ENCODE measurements at places on chromosomes 1 and 21.

GRCh38 chr1:91685994-91686393 lies 185.3 kb downstream of the CDC7 start:
- DNase-seq: no peak

DNA sequence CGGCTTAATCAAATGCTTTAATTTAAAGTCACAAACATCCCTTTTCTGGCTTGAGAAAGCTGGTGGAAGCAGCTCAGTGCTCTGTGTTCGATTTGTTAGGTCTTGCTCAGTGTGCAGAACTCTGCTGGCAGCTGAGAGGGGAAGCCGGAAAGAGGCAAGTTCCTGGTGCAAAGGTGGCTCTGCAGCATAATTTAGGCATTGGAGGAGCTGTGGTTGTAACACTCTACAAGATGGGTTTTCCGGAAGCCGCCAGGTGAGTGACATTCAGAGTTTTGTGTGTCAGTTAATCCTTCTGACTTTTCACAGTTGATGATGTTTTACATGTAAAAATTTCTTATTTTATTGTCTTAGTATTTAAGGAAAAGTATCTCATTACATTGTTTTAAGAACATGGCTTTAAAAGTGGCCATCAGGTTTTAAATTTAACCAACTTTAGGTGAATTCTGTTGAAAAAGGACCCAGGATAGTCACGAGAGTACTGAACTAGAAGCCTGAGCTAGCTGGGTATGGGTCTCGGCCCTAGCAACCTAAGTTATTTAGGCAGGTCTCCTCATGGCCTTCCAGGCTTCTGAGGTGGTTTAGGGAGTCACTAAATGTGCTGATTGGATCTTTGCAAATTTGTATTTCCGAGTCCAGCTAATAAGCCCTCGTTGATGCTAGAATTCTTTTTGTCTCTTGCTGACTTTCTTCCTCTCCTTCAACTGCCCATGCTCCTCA lies 47.1 kb upstream of the PODN start:
- DNase-seq: peak; percentile 73

GRCh38 chr1:172178886-172179285 lies 241.6 kb upstream of the C1orf105 start:
- DNase-seq: no peak

- DNase-seq: no peak
Measured at GRCh38 chr1:101166583-101167120, 70.2 kb upstream of the S1PR1 start.

GRCh38 chr1:175580841-175581240 lies 162.6 kb downstream of the TNR start:
- DNase-seq: no peak

GRCh38 chr1:247294282-247294681 lies 37.4 kb downstream of the ZNF496 start:
- no peak for DNase-seq

GRCh38 chr1:147757015-147757990 lies 3.1 kb downstream of the GJA5 start:
- no peak for DNase-seq

- no peak for DNase-seq
Measured at GRCh38 chr1:174626031-174627025, 178.6 kb downstream of the GPR52 start.

DNA sequence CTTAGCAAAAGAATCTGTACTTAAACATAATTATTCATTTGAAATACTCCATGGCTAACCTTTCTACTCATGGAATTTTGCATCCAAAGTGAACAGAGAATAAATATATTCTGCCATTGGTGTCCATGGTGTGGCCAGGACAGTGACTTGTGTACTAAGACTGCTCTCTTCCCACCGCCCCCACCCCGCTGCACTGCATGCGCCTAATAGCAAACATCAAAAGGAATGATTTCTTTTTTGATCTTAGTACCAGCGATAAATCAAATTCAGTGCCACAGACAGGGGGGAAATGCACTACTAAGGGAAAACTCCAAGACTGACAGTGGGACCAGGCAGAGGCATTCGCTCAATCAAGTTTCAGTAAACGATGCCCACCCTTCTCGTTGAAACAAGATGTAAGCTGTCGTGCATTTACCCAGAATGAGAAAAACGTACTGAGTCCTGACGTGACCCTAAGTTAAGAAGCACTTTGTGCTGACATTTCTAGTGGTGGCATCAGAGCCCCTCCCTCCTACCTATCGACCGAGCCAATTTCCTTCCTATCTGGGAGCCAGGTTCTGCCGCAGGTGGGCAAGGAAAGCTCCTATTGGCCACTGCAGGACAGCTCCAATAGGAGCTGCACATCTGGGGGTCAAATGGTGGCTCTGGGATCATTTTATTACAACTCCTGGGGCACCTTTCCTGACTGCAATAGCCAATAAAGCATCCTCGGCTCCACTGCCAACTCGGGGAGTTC lies 12.5 kb downstream of the ESRRG start:
- no peak for DNase-seq

DNA sequence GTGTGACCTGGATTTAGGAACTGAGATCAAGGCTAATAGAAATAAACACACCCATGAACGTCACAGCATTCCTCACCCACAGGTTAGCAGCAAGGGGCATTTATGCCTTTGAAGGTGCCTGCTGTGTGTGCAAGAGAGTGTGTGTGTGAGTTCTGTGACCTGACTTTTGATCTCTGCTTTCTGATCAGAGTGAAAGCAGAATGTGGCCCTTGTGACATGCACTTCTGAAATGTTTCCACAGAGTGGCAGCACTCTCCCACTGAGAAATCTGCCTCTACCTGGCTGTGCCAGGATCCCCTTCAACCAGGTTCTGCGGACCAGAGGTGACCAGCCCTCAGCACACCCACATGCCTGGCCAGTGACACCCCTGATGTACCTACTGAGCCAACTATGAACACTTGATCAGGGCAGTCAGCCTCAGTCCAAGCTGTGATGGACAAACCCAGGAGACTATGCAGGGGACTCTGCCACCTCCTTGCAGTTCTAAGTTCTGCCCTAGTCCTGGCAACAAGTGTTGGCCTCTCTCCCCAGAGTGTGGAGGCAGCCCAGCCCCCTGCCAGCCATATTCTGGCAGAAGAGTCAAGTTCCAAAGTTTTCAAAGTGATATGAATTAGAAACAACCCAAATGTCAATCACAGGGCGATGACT lies 41.0 kb downstream of the RXRG start:
- no peak for DNase-seq

- DNase-seq: peak; percentile 68
Measured at GRCh38 chr1:3352299-3352951, 102.0 kb upstream of the ARHGEF16 start.

- peak; percentile 7 for DNase-seq
Measured at GRCh38 chr1:206864939-206865671, at the start of gene IL20. Gene IL20, plus strand, starts transcription at chr1:206865623. Its CDS starts 230 bp downstream, at chr1:206865853.

DNA sequence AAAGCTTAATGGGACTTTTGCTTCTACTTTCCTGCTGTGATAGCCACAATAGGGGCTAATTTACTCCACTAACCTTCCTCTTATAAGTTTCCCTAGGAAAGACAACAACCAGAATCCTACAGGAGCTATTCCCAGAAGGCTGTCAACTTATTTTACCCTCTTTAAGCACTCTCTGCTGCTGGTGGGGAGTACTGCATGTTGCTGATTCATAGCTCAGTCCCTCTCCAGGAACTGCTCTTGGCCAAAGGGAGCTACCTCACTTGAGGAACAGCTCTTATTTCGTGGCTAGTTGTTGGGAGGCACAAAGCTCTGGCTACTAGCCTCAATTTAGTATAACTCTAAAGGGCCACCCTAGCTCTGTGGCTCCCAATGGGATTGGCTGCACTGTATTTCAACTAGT lies 37.2 kb downstream of the ADSS2 start:
- no peak for DNase-seq

DNA sequence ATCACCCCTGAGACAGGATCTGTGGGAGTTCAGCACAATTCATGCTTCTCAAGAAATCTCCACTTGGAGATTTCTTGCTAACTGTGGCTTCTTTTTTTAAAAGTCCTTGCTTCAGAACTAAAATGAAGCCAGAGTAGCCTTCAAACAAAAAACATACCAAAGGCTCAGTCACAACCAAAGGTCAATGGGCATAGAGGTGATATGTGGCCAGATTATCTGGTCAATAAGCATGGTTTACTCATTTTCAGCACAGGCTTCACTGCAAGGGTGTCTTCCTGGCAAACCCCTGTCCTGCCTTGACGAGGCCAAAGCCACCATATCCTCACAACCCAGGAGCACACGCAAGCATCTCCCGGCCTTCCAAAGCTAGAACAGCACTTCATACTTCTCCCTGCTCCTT lies 11.2 kb upstream of the SPRR4 start:
- DNase-seq: no peak

GRCh38 chr1:244431166-244431565 lies 20.5 kb downstream of the ADSS2 start:
- no peak for DNase-seq

GRCh38 chr1:48687282-48688045 lies 89.2 kb downstream of the BEND5 start:
- no peak for DNase-seq

DNA sequence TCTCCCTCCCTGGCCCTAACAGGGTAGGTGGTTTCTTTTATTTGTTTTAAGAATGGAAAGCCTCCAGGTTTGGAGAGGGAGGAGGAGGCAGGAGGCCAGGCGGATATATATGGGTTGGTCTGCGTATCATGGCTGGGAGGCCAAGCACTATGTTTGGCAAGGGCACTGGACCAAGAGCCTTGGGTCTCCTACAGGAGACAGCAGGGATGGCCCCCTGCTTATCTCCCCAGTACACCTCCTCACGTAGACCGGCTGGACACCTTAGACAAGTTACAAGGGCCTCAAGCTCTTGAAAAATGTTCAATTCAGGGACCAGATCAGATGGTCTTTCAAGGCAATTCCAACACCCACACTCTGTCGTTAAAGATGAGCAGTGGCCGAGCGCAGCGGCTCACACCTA lies 10.9 kb downstream of the SLC41A1 start:
- DNase-seq: no peak

DNA sequence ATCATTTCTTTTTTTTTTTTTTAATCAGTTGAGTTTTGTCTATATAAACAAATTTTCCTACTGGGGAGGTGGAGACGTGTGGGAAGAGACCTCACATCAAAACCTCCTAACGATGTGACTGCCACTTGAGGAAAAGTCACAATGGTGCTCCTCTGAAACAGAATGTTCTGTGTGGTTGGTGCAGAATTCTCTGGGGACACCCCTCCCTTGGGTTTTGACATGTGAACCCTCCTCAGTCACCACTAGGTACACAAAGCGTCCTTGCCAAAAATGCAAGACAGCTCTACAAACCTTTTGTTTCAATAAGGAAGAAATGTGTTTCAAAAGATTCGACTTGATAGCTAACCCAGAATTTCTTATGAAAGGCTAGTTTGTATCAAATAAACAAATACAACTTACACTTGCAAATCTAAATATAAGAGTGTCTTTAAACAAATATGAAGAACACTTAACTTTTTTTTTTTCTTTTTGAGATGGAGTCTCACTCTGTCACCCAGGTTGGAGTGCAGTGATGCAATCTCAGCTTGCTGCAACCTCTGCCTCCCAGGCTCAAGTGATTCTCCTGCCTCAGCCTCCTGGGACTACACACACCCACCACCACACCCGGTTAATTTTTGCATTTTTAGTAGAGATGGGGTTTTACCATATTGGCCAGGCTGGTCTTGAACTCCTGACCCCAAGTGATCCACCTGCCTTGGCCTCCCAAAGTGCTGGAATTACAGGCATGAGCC lies 9.3 kb downstream of the SLC25A24 start:
- DNase-seq: no peak

- no peak for DNase-seq
Measured at GRCh38 chr1:19138331-19138730, 71.7 kb downstream of the UBR4 start.

GRCh38 chr1:77540501-77541161 lies 141.8 kb downstream of the ZZZ3 start:
- DNase-seq: no peak

- no peak for DNase-seq
Measured at GRCh38 chr1:244207042-244207934, 156.2 kb downstream of the ZBTB18 start.

- no peak for DNase-seq
Measured at GRCh38 chr1:239478069-239478468, 91.7 kb downstream of the CHRM3 start.

GRCh38 chr1:209882942-209883340 lies 55.1 kb upstream of the SYT14 start:
- no peak for DNase-seq

- DNase-seq: no peak
Measured at GRCh38 chr1:89698624-89699023, 65.7 kb downstream of the LRRC8C start.

DNA sequence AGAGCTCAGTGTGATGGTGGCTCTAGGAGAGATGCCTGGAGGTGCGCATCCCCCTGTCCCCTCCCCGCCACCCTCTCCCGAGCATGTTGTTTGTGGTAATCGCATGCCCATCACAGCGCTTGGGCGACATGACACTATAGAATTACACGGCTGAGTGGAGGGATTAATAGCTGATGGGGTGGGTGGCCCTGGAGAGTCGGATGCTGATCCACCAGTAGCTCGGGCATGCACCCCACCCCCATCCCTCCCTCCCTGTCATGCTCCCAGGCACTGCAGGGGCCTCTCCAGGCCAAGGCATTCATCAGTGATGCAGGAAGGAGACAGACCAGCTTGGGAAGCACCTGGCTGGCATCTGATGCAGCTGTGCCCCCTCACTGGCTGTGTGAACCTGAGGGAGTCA lies 159.0 kb upstream of the IGSF21 start:
- DNase-seq: no peak

DNA sequence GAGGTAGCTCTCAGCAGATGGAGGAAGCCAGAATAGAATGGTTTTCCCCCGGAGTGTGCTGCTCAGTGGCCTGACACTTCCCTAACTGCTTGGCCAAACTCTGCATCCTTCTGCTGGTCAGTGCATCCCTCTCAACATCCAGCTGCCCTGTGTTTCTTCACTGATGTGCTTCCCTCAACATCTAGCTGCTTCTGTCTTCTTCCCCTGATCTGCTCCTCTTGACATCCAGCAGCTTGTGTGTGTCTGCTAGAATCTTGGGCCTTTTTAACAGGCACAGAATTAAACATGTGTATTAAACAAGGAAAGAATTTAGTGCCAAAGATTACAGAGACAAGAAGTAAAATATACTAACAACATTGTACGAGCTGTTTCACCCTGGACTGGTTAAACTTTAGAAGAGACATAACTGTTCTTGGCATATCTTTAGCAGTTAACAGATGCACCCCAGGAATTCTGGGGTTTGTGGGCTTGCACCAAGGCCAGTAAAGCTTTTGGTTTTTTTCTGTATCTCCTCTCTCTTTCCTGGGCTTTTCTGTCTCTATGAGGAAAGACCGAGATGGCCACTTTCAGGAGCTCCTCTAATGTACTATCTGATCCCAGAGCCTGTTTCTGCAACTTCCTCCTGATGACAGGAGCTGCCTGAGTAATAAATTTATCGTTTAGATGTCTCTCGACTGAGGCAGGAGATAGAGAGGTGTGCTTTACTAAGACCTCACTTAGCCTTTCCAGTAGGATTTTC lies 34.8 kb upstream of the HSD3B1 start:
- DNase-seq: no peak

GRCh38 chr1:156860628-156861423 lies at the start of gene NTRK1:
Gene NTRK1, plus strand, starts transcription at chr1:156860865. Its CDS starts 70 bp downstream, at chr1:156860935.
- DNase-seq: no peak

DNA sequence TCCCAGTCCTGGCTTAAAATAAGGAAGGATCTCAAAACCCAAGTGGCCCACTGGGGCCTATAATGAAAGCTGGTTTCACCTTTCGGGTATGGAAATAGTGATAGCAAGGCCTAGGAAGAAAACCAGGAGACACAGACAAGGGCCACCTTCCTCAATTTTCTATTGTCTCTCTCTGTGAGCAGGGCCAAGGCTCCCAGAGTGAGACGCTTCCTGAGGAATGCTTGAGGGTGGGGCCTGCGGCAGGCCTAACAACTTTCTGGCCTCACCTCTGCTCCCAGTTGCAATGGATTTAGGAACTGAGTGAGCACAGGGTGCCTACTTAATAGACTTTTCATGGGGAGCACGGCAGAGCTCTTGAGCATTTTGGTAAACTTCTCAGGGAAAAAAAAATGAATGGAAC lies 300.9 kb downstream of the ASTN1 start:
- no peak for DNase-seq

Measured in renal cortex interstitium (tissue), 15 donors.